Ovary (tissue), 10 donors: ENCODE measurements at places on chromosomes 2 and 18.
A peak's percentile ranks its signal among the peaks of the same experiment; 100 is the strongest.

- H3K27me3 ChIP-seq, result no peaks in the 10 kb centered on the region
- no peak overlapping the region for H3K4me3 ChIP-seq
- no peak overlapping the region for H3K27ac ChIP-seq
- no peaks in the 10 kb centered on the region for H3K36me3 ChIP-seq
- no peak for DNase-seq
- H3K4me1 ChIP-seq, result peaks cover 13% of the 10 kb centered on the region
Measured at GRCh38 chr2:216732334-216732733, 37.0 kb upstream of the IGFBP5 start.

DNA sequence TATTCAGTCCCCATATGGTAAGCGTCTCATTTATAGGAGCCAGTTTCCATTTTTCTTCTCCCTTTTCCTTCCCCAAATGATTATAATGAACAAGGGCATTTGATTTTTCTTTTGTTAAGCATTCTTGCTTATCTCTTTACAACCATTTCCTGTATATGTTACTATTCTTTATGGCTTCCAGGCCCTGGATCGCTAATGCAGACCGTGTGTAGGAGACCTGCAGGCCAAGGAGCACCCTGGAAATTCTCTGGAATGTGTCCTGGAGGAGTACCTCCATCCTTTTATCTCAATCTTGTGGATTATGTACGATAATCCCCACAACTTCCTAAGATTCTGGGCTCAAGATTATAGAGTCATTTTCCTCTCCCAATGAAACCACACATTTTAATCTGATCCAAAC lies 439.6 kb upstream of the MMADHC start:
- DNase-seq, result no peak
- H3K36me3 ChIP-seq, result no peaks in the 10 kb centered on the region
- no peaks in the 10 kb centered on the region for H3K27me3 ChIP-seq
- no peak overlapping the region for H3K27ac ChIP-seq
- peaks cover 4% of the 10 kb centered on the region for H3K4me1 ChIP-seq
- H3K4me3 ChIP-seq, result no peak overlapping the region

GRCh38 chr18:7955175-7955574 lies 388.1 kb downstream of the PTPRM start:
- no peaks in the 10 kb centered on the region for H3K27me3 ChIP-seq
- no peak overlapping the region for H3K27ac ChIP-seq
- H3K4me1 ChIP-seq, result no peaks in the 10 kb centered on the region
- no peak for DNase-seq
- no peaks in the 10 kb centered on the region for H3K36me3 ChIP-seq

- no peak overlapping the region for H3K4me3 ChIP-seq
- H3K36me3 ChIP-seq, result no peaks in the 10 kb centered on the region
- no peak overlapping the region for H3K27ac ChIP-seq
- DNase-seq, result peak; percentile 18
- H3K4me1 ChIP-seq, result peaks cover 5% of the 10 kb centered on the region
Measured at GRCh38 chr2:238913931-238914647, 66.2 kb downstream of the TWIST2 start.

GRCh38 chr2:37618326-37618725 lies 53.1 kb downstream of the CDC42EP3 start:
- H3K27ac ChIP-seq, result no peak overlapping the region
- DNase-seq, result no peak
- no peak overlapping the region for H3K4me3 ChIP-seq
- H3K27me3 ChIP-seq, result no peaks in the 10 kb centered on the region
- no peaks in the 10 kb centered on the region for H3K36me3 ChIP-seq
